ENCODE measurements at places on chromosomes 5 and 9.

DNA sequence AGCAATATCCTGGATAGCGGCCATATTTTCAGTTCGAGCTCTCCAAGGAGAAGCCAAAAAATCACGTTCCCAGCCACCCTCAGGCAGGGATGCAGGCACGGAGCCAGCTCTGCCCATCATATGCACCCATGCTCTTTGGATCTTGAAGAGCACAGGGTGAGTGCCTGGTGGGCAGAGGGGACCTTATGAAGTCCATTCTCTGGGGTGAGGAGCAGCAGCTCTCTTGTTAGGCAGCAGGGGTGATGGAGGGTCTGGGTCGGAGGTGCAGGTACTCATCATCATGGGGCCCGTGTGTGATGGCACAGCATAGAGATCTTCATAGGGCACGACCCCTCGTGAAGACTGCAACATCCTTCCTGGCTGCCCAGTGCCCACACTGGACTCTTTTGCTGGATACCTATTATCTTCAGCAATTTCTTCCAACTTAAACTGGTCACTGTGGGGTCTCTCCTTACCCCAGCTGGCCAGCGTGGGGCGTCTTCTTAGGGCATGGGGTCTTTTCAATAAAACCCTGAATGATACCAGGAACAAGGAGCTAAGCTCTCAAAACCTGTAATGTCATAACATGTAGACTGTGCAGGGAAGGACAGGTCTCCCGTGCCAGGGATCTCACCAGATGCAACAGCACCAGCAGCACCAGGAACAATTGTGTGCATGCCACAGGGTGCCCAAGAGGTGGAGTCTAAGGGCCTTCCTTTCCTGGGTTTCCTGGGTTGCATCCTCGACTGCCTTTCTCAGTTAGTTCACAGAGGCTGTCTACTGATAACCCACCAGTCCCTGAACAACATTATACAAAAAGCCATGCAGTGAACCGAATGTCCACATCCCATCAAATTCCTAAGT, 165.0 kb downstream of the TENT4A start:
- no peak for DNase-seq

GRCh38 chr5:16540421-16540820, 74.8 kb upstream of the ZNF622 start:
- peak; percentile 24 for DNase-seq

GRCh38 chr5:15554542-15554941, 54.6 kb downstream of the FBXL7 start:
- DNase-seq: no peak

- no peak for DNase-seq
Observed at GRCh38 chr9:9614607-9615006, 998.2 kb downstream of the PTPRD start.

- no peak for DNase-seq
Observed at GRCh38 chr5:74586856-74587255, 53.7 kb downstream of the ENC1 start.

DNA sequence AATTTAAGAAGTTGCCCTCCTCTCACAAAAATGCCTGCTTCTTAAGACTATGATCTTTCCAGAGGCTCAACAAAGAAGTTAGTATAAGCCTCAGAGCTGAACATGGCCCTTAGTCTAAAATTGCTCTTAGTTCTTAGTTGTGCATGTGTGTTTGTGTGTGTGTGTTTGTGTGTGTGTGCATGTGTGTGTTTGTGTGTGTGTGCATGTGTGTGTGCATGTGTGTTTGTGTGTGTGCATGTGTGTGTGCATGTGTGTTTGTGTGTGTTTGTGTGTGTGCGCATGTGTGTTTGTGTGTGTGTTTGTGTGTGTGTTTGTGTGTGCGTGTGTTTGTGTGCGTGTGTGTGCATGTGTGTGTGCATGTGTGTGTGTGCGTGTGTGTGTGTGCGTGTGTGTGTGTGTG, 15.8 kb downstream of the IL31RA start:
- DNase-seq: no peak

DNA sequence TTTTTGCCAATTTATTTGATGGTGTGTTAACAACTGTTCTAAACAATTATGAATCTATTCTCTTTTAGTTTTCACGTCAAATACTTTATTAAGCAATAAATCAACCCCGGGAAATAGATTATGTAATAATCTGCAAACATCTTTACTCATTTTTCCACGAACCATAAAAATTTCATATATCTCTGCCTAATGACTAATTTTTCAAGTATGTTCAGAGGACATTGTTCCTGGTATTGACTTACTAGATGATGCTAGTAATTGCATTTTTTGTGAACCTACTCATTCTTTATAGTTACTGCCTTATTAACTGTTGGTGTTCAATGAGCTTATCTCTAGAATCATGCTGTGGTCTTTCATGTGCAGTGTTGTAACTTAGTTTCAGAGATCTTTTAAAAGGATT, 41.0 kb upstream of the FBN2 start:
- peak; percentile 87 for DNase-seq

DNA sequence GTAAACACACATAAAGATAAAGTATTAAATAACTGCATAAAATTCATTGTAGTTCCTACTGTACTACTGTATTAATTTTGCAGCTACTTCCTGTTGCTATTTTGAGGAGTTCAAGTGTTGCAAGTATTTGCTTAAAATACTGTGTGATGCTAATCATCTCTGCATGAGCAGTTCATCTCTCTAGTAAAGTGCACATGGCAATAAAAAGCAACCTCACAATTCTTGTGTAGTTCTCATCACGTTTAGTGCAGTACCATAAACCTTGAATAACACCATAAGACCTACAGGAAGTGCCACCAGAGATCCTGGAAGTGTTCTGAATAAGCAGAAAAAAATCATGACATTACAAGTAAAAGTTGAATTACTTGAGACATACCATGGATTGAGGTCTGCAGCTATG, 34.6 kb downstream of the CPLANE1 start:
- DNase-seq: no peak

- DNase-seq: no peak
Observed at GRCh38 chr9:122115176-122116035, 22.3 kb upstream of the TTLL11 start.

GRCh38 chr5:133782736-133783135, 170.4 kb upstream of the FSTL4 start:
- DNase-seq: no peak

- DNase-seq: peak; percentile 63
Observed at GRCh38 chr5:125043781-125044391, 297.4 kb upstream of the ZNF608 start.

DNA sequence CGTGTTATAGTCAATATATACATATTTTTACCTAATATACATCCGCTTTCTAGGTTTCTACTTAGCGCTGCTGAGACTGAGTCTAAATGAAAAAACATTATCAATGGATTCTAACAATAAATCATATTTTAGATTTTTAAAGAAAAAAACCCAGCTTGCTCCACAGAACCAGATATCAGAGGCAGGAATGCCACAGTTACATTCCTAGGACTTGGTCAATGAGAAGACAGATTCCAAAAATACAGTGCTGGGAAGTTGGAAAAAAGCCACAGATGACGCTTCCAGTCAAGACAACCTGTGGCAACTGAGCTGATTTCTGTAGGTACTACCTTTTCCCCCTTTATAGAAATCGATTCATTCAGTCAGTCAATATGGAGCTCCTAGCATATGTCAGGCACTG, 577 bp upstream of the CCDC112 start:
- no peak for DNase-seq

- DNase-seq: no peak
Observed at GRCh38 chr5:173627860-173628392, 11.5 kb upstream of the BOD1 start.

DNA sequence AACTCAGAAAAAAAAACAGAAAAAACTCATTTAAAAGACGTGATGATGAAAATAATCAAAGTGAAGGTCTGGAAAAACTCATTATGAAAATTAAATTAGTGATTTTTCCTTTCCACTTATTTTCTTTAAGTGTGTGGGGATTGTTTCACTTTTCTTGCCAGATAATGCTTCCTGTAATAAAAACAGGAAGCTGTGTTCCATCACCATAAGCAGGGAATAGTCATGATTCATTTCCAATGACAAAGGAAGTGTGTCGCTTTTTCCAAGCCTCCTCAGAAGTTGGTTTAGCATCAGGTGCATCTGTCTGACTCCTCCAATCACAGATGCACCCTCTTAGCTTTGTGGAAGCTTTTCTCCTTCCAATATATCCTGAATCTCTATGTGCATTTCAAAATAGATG, 2068.7 kb downstream of the MAT2B start:
- DNase-seq: no peak

GRCh38 chr9:10260501-10260900, 352.3 kb downstream of the PTPRD start:
- DNase-seq: no peak

GRCh38 chr5:55911784-55912653, 60.9 kb downstream of the IL31RA start:
- peak; percentile 73 for DNase-seq

DNA sequence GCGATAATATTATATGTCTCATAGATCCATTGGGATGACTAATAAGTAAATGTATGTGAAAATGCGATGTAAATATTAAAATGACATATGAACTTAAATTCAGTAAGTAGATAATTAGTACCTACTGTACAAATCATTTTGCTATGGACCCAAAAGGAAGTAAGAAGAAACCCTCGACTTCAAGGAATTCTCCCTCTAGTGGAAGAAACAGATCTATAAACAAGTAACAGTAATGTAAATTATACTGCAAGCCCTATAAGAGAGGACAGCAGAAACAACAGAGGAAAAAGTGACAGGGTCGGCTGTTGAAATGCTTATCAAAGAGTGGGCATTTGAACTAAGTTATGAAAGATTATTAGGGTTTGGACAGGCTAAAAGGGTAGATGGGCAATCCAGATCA, 320.3 kb downstream of the DMAC1 start:
- DNase-seq: no peak

DNA sequence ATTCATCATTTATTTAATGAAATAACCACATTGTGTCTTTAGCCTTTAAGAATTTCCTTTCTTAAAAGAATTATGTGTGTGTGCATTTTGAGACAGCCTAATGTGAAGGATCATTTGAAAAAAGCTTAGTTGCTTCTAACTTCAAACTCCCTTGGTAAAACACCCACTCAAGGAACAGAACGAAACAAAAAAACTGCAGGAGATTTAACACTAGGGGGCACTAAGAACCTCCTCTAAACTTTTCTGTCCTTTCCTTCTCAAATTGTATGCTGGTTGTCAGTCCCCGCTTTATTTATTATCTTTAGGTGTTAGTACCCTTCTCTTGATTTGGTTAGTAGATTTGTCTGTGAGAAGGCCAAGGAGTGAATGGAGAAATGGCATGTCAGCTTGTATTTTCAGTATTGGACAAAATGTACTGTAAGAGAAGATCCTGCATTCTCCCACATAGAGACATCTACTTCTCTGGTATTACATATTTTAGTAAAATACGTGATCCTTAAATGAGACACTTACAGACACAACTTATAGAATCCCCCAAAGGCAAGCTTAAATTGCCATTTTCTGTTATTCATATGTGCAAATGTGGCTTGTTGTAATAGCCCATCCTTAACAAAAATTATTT, 229.7 kb downstream of the MRPS30 start:
- no peak for DNase-seq

DNA sequence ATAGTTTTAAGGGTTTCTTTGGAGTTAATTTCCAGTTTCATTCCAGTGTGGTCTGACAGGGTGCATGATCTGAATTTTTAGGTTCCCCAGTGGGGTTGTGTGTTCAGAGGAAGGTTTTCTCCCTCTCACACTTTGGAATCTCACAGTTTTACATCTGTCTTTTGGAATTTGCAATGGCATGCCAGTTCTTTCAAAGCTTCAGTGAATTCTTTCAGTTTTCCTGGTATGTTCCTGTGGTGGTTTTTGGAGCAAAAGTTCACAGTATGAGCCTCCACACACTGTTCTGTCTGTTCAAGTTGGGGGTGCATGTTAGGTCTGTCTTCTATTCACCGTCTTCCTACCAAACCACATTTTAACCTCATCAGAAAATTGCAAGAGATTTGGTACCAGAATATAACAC, 624.2 kb downstream of the KCTD16 start:
- no peak for DNase-seq

DNA sequence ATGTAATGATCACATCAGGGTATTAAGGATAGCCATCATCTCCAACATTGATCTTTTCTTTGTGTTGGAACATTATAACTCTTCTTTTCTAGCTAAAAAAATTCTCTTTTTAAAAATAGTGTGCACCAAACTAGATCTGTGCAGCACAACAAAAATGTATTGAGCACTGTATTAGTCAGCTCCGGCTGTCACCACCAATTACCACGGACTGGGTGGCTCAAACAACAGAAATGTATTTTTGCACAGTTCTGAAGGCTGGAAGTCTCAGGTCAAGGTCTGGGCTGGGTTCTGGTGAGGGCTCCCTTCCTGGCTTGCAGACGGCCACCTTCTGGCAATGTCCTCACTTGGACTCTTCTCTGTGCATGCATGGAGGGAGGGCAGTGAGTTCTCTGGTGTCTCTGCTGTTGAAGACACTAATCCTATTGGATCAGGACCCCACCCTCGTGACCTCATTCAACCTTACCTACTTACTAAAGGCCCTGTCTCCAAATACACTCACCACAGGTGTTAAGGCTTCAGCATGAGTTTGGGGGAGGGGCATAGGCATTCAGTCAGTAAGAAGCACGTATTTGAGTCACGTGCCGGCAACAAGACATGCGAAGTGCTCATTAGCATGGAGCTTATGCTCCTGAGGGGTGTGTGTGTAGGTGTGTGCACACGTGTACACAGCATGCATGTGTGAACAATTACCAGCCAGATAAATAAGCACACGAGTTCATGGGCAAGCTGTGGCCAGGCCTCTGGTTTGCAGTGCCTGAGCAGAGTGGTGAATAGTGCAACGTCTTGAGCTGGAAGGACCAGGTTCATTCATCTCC, 89.4 kb upstream of the SH3PXD2B start:
- no peak for DNase-seq

DNA sequence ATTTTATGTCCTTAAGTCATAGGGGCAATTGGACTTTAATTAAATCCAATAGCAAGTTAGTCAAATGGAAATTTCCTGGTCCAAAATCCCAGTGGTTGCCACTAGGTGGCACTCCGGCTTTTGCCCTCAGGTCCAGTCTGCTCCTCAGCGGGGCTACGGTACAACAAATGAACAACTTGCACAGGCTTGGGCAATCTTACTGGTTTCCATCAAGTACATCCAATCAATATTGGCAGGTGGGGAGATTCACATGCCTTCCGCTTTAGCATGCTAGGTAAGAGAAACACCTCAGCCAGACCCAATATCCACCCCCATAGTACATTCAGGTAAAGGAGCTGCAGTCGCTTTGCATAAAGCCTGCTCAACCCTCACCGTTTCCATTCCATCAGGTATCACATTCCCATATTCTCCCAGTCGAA, 6.3 kb upstream of the MXD3 start:
- peak; percentile 68 for DNase-seq
